ENCODE measurements at places on chromosomes 12 and 14.

GRCh38 chr14:81605660-81606059 lies 72.0 kb upstream of the SEL1L start:
- no peaks in the 10 kb centered on the region for H3K4me1 ChIP-seq
- H3K36me3 ChIP-seq = no peaks in the 10 kb centered on the region
- DNase-seq = no peak
- H3K27me3 ChIP-seq = peaks cover 2% of the 10 kb centered on the region
- no peak overlapping the region for H3K4me3 ChIP-seq
- no peak overlapping the region for H3K27ac ChIP-seq

DNA sequence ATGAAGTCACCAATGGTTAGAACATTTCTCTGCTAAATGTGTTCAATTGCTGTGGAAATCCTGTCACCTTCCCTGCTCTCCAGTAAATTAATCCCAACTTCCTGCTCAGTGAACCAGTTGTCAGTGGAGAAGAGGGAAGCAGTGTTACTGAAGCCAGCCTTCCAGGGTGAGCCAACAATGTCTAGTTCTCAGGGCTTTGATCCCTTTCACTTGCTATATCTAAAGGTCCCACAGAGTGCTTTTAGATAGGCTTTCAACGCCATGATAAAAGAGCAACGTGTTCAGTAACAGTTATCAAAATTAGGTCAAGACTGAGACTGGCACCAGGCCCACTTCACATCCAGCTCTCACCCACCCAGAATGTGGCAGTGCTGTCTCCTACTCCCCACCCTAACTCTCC lies 139.7 kb downstream of the KCNH5 start:
- no peak for DNase-seq
- no peaks in the 10 kb centered on the region for H3K27me3 ChIP-seq
- H3K36me3 ChIP-seq = no peaks in the 10 kb centered on the region
- H3K4me3 ChIP-seq = no peak overlapping the region
- H3K4me1 ChIP-seq = no peaks in the 10 kb centered on the region
- no peak overlapping the region for H3K27ac ChIP-seq

DNA sequence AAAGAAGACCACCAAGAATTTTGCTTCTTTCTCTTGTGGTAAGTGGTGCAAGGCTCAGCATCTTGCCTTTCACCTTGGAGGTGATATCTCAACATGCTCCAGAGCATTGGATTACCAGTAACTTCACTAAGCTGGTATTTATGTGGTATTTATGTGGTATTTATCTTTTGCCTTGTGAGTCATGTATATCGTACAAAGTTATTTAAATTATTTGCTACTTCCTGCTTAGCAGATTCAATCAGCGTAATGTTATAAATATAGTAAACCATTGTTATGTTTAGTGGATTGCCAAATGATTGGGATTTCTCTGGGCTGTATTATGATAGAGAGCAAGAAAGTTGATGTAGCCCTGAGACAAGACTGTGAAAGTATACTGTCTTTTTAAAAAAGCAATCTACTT lies 366.4 kb downstream of the IPO8 start:
- no peaks in the 10 kb centered on the region for H3K27me3 ChIP-seq
- DNase-seq = no peak
- H3K27ac ChIP-seq = no peak overlapping the region
- no peak overlapping the region for H3K4me3 ChIP-seq
- no peaks in the 10 kb centered on the region for H3K4me1 ChIP-seq
- no peaks in the 10 kb centered on the region for H3K36me3 ChIP-seq

DNA sequence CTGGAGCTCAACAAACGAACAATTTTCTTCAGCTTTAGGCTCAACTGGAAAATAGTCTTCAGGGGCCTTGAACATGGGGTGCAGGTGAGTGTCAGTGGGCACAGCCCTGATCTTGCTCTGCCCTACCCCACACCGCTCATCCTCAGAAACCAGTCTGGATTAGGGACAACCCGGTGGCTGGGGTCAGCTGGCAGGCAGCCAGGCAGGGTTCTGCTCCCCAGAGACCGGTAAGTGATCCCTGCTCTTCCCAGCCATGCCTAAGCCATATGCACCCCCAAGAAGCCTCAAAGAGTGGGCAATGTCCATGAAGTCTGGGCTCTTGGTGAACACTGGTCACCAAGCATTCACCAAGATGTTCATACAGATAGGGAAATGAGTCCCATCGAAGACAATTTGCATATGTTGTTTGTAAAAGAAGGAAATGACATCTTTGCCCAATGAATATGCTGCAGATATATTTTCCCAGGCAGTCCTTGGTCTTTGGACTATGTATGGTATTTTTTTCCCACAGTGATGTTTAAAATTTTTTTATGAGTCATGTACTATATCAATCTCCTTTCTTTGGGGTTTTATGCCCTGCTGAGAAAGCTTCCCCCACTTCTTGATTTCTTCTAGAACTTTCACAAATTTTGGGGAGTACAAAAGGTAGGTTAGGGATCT lies 63.9 kb upstream of the VASH1 start:
- no peak overlapping the region for H3K4me3 ChIP-seq
- no peaks in the 10 kb centered on the region for H3K4me1 ChIP-seq
- no peaks in the 10 kb centered on the region for H3K36me3 ChIP-seq

DNA sequence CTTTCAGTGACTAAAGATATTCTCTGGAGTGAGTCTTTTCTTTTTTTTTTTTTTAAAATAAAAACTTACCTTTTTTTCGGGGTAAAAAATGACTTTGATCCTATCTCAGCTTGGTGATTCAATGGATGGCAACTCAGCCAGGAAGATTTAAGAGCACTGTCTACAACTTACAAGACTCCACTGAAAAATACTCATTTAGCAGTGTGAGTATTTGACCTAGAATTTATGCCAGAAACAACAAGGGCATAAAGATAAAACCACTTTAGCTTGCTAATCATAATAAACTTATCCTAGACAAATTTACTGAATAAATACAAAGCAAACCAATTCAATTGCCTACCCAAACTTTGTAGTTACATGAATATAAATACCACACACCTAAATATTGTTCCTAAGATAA lies 446.6 kb downstream of the RPS29 start:
- no peak for DNase-seq
- H3K27me3 ChIP-seq = no peaks in the 10 kb centered on the region
- no peaks in the 10 kb centered on the region for H3K4me1 ChIP-seq
- H3K4me3 ChIP-seq = no peak overlapping the region

DNA sequence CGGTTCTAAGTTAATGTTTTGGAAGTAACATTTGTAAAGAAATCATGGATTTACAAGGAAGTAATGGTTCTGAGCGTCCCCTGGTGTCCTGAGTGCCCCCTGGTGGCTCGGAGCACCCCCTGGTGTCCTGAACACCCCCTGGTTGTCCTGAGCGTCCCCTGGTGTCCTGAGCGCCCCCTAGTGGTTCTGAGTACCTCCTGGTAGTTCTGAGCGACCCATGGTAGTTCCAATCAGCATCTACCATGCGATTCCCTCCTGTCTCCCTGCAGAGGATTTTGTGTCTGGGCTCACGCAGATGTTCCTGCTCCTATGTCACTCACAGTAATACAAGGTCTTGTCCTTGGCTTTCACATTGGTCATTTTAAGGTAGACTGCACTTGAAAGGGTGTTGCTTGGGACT lies 1352.9 kb downstream of the TMEM121 start:
- H3K4me3 ChIP-seq = no peak overlapping the region
- peaks cover 29% of the 10 kb centered on the region for H3K27me3 ChIP-seq
- no peaks in the 10 kb centered on the region for H3K36me3 ChIP-seq
- H3K4me1 ChIP-seq = peaks cover 3% of the 10 kb centered on the region
- no peak overlapping the region for H3K27ac ChIP-seq

DNA sequence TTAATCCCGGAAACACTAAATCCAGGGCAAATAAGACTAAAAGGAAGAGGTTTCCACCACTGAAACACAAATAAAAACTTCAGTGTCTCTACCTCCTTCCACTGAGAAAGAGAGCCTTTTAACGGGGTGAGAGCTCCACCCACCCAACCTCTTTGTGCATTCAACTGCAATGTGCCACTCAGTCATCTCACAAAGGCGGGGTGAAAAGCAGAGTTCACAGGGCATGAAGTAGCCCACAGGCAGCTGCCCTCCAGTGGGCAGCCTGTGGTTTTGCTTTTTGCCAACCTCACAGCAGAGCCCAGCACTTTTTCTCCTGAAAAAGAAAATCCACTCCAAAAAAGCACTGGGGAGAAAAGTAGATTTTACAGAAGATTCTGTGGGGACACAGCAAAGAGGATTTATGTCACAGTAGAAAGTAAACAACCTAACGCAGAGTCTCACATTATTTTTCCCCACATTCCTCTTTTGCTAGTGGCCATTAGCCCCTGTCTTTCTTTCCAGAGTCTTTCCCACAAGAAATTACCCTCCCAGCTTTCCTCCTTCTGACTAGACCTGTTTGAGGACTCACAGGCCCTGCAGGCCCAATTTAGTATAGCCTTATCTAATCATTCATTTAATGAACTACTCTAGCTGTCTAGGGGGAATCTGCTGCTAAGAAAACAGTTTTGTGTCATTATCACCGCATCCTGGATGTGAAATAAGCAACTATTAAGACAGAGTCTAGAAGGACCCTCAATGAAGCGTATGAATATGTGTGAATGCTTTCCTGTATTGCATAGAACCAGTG lies 753.8 kb upstream of the FOXG1 start:
- H3K4me1 ChIP-seq = no peaks in the 10 kb centered on the region
- DNase-seq = no peak
- H3K36me3 ChIP-seq = no peaks in the 10 kb centered on the region

- peaks cover 26% of the 10 kb centered on the region for H3K4me1 ChIP-seq
- DNase-seq = no peak
- H3K4me3 ChIP-seq = no peak overlapping the region
- H3K36me3 ChIP-seq = no peaks in the 10 kb centered on the region
Observed at GRCh38 chr14:94142836-94143235, 13.4 kb upstream of the IFI27L2 start.

GRCh38 chr12:54251667-54252284 lies 28.1 kb downstream of the CBX5 start:
- no peaks in the 10 kb centered on the region for H3K27me3 ChIP-seq
- no peak overlapping the region for H3K4me3 ChIP-seq
- no peak overlapping the region for H3K27ac ChIP-seq
- peaks cover 53% of the 10 kb centered on the region for H3K36me3 ChIP-seq
